Heart left ventricle (tissue), 16 donors: ENCODE measurements at places on chromosomes 12 and 14.

- DNase-seq = no peak
These were observed 138.0 kb upstream of the CPNE8 start for GRCh38 chr12:39043424-39043822.

DNA sequence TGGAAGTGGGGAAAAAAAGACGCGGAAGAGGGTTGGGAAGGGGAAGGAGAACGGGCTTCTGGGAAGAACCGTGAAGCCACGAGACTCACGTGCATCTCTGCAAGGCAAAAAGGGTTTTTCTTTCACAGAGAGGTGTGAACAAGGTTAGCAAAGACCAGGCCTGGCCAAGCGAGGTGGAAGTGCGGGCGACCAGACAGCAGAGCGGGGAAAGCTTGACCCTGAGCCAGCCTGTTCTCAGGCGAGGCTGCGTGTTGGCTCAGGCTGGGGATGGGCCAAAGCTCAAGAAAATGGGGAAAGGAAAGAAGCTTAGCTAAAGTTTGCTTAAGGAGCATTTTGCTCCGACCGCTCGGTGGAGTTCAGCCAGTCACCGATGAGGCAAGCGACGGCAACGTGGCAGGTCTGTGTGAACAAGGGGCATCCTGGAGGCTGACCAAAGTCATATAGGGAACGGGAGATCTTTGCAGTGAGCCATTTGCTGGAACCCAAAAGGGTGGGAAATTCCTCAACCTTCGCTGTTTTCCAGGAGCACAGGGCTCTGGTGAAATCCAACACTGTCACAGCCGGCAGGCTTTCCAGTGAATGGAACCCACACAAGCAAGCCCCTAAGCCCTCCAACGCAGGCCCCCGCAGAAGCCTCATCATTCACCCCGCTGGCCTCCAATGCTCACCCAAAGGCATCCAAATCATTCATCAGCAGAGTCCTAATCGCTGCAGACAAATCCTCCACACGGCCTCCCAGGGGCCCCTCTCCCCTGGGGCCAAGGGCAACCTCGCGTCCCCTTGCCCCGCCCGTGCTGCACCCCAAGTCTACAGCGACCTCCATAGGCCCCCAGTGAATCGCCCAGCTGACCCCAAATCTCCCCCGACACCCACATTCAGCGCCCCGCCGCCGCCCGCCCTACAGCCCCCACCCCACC, 754 bp downstream of the ZNF605 start:
- no peak for DNase-seq

GRCh38 chr14:24147761-24148428, 597 bp downstream of the RNF31 start:
- DNase-seq = no peak

DNA sequence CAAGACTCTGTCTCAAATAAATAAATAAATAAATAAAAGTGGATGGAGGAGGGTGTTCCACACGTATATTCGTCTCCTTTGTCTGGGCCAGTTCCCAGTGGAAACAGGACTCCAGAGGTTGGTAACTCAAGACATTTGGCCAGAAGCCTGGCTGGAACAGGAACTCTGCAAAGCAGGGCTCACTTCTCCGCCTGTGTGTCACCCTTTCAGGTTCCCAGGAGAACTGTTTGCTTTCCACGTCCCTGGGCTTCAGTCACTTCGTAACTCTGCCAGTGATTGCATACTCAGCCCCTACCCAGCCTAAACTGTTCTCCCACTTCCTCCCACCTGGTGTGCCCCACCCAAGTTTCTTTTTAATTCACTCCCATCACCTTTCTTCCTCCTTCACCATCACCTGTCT, 7.0 kb upstream of the UBE2N start:
- DNase-seq = no peak

GRCh38 chr12:23950775-23951451, 1.4 kb upstream of the SOX5 start:
- DNase-seq = no peak

DNA sequence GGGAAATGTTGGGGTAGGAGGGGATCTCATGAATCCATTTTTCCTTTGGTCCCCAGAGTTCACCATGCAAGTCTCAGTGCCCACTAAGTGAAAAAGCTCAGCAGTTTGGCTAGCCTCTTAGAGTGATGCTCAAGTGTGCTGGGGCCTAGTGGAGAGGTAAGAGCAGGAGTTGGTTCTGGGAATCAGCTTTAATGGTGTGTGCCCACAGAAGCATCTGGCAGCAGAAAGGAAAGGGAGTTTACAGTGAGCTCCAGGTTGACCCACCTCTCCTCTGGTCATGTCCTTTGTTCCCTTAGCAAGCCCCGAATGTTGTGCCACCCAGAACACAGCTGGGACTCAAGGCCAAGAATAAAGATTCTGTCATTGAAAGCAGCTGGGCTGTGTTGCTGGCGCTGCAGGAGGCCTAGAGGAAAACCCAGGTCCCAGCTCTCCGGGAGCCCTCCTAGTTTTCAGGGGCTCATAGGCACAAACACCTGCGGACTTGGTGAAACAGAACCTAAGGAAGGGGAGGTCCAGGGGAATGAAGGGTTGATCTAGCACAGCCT, 320.8 kb downstream of the ZFP36L1 start:
- DNase-seq = no peak
